ENCODE measurements at places on chromosomes 3 and 15.

DNA sequence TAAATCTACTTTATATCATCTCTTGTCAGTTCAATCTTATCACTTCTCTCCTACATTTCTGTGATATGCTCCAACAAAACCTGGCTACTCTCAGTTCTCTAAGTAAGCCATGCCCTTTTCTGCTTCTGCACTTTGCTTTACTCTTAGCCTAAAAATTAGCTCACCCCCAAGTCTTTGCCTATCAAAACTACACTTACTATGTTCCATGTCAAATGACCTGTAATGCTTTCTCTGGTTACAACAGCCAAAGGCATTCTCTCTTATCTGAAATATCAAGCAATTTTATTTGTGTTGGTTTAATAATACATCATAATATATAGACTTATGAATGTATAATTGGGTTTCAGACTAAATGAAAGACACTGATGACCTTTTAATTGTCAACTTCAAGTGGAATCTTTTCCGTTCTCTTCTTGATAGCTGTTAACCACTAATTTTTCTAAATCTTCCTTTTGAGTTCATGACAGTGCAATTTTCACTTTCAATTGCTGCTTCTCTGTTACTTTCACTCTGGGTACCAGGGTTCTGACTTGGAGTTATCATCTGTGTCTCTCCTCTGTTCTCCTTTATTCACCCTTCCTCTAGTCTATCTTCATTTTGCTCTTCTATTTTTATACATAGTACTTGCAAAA is 619.0 kb upstream of the GOLIM4 start:
- DNase-seq = no peak

DNA sequence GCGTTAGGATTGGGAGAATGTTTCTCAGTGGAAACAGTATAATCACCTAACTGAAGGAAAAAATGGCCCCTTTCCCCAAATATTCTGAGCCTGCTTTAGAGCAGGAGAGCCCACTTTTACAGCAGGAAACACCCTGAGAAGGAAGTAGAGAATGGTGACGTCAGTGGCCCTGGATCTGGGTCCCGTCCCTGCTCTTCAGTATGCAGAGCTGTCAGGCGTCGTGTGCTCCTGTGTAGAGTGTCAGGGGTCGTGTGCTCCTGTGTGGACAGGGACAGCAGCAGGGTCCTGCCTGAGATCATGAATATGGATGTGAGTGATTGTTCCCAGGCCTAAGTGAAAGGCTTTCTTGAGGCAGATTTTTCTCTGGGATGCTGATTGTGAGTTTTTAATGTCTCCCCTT is 45.2 kb downstream of the CGNL1 start:
- no peak for DNase-seq

DNA sequence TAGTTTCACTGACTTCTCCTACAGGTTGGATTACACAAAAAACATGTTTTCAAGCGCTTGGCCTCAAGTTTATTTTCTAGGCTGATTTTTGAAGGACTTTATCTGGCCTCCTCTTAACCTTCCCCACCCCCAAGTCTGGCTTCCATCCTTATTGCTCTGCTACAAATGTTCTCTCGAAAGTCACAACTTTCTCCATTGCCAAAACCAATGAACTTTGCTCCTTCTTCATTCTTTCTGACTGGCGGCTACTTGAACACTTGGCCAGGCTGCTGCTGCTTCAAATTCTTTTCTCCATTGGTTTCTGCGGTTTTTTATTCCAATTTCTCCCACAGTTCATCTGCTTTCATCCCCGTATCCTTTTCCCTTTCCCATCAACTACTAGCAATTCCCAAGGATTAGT is 106.6 kb downstream of the TOP2B start:
- DNase-seq = no peak

DNA sequence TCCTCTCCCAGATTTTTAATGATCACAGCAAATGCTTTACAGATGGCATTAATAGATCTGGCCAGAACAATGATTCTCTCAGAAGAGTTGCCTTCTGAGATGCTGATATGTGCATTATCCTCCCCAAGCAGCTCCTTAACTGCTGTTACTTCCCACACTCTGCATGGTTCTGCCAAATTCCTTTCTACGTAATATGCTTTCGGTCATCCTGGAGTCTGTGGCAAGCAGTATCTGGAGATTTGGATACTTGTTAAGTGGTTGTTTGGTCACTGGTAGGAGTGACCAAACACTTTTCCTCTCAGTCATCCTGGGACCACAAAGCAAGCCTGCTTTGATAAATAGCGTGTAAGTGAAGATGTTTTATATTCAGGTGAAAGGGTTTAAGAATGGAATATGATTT is 71.1 kb upstream of the CCNL1 start:
- DNase-seq = no peak

DNA sequence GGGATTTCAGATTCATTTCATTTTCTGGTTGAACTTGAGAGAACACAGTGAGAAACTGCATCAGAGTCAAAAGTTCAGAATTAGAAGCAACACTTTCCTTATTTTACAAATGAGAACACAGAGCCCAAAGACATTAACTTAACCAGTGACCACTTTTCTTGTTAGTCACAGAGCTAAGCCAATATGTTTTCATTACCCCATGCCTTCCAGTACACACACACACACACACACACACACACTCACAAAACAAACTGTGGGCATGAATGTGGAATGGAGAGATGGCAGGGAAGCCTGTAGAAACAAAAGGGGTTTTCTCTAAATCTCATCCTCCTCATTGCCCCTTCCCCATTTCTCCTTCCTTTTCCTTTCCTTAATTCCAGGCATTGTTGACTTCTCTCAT is 267.4 kb upstream of the GADL1 start:
- no peak for DNase-seq

DNA sequence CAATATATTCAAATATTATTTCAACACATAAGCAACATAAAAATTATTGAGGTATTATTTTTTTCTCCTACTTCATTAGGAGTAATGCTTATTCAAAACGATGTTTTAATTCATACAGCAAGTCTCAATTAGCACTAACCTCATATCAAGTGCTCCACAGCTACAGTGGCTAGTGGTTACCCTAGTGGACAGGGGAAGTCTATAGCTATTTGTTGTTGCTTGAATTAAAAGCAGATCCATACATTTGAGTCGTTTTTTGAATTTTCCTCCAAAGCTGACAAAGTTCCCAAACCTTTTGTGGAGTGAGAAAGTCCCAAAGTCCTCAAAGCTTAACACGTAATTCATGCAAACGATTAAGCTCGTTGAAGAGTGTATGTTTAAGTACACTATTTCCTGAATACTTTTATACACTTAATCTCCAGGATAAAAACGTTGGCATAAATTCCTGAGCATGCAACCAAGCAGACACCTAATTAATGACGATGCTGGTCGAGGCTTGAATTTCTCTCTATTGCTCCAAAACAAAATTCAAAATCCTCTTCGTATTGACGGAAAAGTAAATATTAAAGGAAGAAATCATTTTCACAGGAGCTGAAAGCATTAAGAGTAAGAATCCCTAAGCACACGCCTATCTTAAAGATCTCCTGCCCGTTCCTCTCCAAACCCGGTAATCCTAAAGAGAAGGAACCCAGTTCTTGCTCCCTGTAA is 985 bp downstream of the VPS13C start:
- no peak for DNase-seq

GRCh38 chr3:107421170-107421792 is 44.0 kb downstream of the CCDC54 start:
- peak; percentile 83 for DNase-seq

DNA sequence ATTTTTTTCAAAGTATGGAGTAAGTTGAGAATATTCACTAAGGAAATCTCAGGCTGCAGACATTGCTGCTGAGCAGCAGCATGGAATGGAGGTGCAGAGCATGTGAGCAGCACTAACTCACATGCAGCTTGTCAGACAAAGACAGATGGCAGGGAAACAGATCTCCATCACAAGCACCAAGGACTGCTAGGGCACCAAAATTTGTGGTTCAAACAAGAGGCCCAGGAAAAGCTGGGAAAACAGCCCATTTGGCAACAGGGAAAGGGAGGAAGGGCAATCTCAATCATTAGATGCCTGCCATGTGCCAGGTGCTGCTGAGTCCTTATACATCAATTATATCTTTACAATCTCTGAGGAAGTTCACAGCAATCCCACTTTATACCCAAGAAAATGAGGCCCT is 47.2 kb upstream of the EIF1B start:
- DNase-seq = no peak

GRCh38 chr3:37935756-37936666 is 54.6 kb upstream of the VILL start:
- peak; percentile 41 for DNase-seq

All from neural progenitor cell (in vitro differentiated cells).